EL (cell line): ENCODE measurements at places on chromosomes 4 and X.

- no peak for DNase-seq
Measured at GRCh38 chr4:2367626-2368025, 50.8 kb downstream of the ZFYVE28 start.

DNA sequence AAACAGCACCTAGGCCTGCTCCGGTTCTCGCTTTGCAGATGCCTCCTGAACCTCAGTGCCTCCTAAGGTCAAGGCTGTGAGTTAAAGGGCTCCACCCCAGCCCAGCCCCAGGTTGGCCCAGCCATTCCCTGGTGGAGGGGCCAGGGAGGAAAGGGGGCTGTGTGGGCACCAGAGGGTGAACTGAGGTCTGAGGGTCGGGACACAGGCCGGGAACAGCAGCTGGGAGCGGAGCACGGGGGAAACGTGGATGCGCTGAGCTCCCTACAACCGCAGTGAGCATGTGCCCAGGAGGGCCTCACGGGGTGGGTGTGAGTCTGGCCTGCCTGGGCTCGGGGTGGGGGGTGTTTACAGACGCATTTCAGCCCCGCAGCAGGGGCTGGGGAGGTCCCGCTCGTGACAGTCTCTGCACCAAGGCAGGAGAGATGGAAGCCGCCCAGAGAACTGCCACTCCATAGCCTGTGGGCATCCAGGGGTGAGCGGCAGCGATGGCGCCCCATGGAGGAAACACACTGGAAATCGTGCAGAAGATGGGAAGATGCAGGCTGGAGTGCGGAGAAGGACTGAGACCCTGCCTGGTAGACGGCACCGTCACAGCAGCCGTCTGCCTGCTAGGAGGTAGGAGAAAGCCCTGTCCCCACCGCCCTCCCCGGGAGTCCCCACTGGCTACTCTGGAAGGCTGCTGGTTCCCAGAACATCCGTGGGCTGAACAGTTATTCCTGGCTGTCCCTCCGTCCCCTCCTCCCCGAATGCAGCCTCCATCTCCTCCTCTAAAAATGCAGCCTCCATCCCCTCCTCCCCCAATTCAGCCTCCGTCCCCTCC lies 9.9 kb upstream of the SLC25A6 start:
- DNase-seq = no peak

GRCh38 chr4:98319021-98319420 lies 57.8 kb downstream of the RAP1GDS1 start:
- DNase-seq = no peak

GRCh38 chr4:19739101-19739651 lies 512.5 kb upstream of the SLIT2 start:
- peak; percentile 87 for DNase-seq

GRCh38 chrX:15233416-15234015 lies 36.4 kb downstream of the ASB9 start:
- DNase-seq = peak; percentile 21

GRCh38 chr4:2368746-2369437 lies 49.6 kb downstream of the ZFYVE28 start:
- DNase-seq = no peak

- peak; percentile 43 for DNase-seq
Measured at GRCh38 chr4:151953312-151953711, 192.5 kb upstream of the GATB start.

GRCh38 chr4:39062094-39062769 lies at the start of gene KLHL5:
KLHL5 (plus strand) TSS chr4:39062232; CDS start chr4:39062653, 421 bp downstream.
- DNase-seq = no peak

- peak; percentile 47 for DNase-seq
Measured at GRCh38 chr4:151922306-151922705, 161.5 kb upstream of the GATB start.

DNA sequence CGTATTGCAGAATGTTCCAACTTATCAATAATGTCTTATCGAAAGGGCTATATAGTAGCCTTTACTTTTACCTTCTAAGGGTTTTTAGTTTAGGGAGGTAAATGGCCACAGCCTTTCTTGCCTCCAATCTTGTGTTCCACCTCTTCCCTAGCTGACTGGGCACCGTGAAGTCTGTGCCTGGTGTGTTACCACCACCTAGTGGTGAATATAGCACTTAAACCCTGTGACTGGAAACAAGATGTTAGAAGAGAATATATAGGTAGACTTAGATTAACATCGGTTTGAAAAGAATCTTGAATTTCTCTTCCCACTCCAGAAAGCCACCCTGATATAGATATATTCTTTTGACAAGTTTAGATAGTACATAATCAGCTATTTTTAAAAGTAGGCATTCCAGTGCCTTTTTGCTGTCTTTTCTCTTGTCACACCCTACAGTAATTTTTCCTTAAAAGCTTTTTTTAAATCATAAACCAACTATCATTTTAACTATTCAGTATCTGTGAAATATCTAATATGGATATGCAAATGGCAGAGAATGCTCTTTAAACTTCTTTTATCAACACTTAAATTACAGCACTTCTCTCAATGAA lies 27.8 kb upstream of the ADH7 start:
- DNase-seq = peak; percentile 56

GRCh38 chr4:8366601-8367000 lies 73.9 kb downstream of the ACOX3 start:
- DNase-seq = no peak

DNA sequence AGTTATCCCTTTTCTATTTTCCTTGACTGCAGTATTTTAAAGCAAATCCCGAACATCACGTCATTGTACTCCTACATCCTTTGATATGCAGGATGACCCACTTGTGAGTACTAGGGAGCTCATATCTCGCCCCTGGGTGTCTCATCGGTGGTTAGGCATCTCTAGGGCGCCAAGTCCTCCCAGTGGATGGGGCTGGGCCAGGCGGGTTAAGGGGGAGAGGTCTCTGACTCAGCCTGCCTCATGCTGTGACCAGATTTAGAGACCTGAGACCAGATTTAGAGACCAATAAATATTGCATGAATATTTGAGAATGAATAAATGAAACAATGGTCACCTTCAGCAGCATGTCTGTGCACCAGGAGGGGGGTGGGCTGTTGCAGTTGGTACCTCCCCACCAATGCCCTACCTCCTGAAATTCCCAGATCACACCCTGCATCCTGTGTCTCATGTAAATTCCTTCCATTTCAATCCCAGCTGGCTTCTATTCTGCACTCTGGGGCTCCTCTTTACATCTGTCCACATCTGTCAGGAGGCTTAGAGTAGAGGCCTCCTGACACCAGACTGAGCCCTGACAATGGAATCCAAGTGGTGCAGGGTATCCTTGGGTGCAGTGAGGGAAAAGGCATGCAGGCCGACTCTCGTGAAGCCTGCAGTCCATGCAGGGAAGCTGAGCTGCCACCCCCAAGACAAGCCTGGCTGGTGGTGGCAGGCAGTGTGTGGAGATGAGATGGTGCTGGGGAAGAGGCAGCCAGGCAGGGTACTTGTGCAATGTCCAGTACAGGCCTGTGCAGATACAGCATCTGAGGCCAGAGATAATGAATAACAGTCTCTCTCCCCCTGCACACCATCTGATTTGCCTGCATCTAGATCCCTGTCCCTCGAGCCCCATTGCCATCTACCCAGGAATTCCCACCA lies 5.2 kb downstream of the APLN start:
- peak; percentile 53 for DNase-seq

DNA sequence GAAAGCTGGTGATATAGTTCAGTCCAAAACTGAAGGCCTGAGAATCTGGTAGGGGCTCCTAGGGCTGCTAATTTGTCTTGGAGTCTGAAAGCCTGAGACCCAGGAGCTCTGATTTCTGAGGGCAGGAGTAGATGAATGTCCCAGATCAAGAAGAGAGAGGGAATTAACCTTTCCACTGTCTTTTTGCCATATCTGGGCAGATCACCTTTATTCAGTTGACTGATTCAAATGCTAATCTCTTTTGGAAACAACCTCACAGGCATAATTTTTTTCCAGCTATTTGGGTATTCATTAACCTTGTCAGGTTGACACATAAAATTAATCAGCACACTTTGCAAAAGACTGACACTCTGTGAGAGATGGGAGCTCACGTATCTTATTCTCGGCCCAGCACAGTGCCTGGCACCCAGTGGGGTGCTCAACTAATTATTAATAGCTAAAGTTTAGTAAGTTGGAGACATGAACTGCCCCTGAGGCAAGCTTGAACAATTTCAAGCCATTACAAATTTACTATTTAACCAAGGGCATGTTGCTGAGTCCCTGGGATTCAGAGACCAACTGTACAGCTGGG lies 114.3 kb downstream of the CPEB2 start:
- no peak for DNase-seq

DNA sequence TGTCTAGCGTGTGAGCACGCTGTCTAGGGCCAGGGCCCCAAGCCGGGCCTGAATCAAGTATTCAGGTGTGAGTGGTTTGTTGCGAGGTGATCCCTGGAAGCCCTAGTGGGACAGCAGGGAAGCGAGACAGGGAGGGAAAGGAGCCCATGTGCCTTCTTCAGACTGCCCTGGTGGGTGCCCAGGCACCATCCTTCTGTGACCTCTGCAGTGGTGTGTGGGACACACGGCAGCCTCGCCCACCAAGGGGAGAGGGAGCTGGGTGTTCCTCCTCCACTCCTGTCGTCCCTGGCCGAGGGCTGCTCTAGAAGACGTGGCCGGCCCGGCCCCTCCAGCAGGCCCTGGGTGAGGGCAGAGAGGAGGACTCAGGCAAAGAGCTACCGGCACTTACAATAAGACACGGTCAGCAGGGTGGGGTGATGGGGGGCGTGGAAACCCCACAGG lies 47.4 kb downstream of the HTRA3 start:
- no peak for DNase-seq

- DNase-seq = no peak
Measured at GRCh38 chr4:34196375-34196774, 2047.9 kb downstream of the ARAP2 start.

- no peak for DNase-seq
Measured at GRCh38 chr4:35644591-35644990, 599.7 kb downstream of the ARAP2 start.

DNA sequence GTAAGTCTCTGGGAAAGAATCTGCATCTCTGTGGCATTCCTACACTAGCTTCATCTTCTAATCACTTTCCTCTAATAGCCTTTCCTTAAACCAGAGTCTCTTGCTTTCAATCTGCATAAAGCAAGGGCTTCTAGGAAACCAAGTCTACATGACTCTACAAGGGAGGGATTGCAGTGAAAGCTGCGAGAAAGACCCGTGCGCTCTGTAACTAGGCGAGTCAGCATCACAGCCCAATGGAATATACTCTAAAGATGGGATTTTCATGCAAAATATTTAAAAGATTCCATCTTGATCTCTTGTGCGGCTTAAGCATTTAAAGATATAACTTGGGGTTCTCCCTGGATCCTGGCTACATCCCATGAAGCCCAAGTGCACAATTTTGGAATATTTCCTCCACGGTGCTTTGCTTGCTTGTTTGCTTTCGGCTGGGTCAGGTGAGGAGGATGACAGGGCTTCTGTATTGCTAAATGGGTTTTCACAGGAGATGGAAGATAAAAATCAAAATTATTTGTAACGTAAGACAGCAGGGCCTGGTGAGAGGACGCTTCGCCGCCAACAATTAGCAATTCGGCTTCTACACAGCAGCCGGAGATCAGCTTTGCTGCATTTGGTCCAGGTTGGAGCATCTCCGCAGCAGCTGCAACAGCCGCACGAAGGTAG lies 687 bp upstream of the GRIA2 start:
- DNase-seq = no peak

GRCh38 chr4:169258141-169258540 lies 12.6 kb downstream of the SH3RF1 start:
- no peak for DNase-seq

DNA sequence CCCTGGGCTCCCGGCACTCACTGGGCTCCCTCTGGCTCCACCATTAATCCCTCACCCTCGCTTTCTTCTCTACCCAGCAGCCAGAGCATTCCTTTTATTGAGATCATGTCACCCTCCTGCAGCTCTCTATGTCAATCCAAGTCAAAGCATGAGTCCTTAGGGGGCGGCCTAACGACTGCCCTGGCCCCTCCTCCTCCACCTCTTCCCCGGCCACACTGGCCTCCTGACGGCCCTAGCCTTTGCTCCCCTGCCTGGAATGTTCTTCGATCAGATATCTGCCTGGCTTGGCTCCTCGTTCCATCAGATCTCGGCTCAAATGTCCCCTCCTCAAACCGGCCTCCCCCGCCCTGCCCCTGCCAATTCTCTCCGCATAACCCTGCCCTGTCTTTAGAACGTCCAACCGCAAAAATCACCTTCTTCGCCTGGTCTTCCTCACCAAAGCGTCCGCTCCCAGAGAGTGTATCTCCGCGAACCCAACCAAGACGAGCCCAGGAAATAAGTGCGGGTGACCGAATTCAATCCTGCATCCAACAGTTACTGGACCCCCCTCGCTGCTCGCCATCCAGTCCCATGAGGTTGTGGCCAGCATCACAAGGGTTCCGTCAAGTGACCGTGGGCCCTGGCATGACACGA lies 722 bp upstream of the PNCK start:
- no peak for DNase-seq

DNA sequence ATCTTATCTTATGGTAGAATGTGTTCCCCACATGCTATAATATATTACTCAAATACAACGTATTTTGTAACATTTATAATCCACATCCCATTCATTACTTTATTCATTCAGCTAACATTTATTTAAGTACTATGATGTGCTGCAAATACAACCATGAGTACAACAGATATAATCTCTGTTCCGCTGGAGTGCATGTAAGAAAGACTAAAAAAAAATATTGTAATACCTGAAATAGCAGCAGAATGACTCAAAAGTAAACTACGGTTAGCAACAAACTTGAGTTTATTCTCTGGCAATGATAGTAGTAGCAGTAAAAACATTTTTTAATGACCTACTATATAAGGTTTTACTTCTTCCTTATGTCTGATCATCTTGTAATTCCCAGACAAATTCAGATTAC lies 1776.3 kb downstream of the STIM2 start:
- DNase-seq = peak; percentile 1

DNA sequence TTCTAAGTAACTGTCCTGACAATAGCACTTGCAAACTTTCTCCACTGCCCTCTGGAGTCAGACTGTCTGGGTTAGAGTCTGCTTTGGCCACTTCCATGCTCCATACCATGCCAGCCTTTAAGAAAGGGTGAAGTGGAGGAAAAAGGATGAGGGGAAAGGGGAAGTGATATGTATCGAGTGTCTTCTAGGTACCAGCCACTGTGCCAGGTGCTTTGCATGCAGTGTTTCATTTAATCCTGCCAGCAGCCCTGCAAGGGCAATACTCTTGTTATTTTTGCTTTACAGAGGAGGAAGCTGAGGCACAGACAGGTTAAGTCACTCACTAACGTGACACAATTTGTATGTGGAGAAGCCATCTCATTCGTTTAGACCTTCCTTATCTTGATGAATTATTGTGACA lies 55.6 kb downstream of the RTL9 start:
- DNase-seq = no peak

DNA sequence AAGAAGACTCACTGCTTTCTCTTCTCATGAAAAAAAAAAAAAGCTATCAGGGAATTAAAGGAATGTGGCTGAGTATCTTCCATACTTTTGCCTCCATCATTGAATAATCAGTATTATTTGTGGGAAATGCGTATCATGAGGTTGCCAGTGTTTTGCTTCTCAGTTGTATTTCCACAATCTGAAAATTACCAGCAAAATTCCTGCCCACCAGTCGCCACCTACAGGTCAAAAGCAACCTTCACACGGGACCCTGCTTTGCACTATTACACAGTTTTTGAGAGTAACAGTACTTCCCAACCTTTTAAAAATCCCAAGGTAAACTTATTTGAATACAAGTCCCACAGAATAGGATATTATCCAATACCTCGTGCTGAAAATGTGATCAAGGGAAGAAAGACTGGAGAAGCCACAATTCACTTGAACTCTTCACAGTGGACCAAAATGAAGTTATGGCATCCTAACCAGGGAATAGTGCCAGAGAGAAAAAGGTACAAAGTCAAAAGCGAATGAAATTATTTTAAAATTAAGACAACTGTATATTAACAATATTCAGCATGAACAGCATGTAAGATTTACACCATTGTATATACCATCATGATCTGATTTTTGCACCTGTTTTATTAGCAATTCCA lies 30.4 kb downstream of the PGRMC1 start:
- DNase-seq = peak; percentile 15

- peak; percentile 40 for DNase-seq
Measured at GRCh38 chr4:84967243-84967690, 777 bp upstream of the WDFY3 start.
